ENCODE measurements at places on chromosomes 2 and 18.

DNA sequence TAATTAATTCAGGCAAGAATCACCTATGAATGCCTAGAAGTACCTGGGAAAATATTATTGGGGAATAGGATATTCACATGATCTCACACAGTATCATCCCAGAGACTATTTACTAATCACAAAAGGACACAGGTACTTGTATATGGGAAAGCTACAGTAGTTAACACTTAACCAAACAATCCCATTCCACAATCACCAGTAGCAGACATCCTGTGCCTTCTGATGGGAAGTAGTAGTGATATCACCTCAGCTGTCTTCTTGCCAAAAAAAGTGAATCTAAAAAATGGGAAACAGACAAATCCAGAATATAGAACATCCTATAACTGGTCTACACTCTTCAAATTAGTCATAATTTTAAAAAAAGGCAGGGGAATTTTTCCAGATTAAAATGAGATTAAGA is 75.6 kb upstream of the CCDC150 start:
- no peak for DNase-seq

- DNase-seq, result no peak
Observed at GRCh38 chr18:57461652-57462269, 26.6 kb downstream of the ONECUT2 start.

DNA sequence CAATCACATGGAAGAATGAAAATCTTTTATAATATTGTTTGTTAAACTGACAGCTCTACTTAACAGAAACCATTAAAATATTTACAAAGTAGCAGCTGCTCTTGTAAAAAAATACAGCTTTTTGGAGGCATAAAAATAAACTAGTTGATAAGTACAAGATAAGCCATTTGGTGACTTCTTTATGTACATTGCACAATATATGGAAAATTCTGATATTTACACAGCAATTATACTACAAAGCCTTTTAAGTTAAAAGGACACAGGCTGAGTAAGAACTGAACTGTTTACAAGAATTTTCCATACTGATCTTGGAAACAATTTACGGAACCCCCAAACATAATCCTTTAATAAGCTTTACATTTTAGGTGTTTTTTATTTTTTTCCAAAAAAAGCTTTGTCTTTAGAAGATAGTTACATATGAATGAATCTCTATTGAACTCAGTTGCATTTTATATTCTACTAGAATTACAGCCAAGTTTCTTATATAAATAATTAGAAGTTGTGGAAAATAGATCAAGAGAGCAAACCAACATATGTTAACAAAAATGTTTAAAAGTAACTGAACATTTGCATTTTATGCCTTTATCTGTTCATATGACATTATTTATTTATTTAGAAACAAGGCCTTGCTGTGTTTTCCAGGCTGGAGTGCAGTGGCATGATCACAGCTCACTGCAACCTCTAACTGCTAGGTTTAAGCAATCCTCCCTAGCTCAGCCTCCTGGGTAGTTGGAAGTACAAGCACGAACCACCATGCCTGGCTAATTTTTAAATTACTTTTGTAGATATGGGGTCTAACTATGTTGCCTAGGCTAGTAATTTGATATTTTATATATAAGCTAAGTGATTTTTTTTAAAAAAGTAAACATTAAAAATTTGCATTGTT is 142.5 kb downstream of the OTX1 start:
- DNase-seq, result no peak

DNA sequence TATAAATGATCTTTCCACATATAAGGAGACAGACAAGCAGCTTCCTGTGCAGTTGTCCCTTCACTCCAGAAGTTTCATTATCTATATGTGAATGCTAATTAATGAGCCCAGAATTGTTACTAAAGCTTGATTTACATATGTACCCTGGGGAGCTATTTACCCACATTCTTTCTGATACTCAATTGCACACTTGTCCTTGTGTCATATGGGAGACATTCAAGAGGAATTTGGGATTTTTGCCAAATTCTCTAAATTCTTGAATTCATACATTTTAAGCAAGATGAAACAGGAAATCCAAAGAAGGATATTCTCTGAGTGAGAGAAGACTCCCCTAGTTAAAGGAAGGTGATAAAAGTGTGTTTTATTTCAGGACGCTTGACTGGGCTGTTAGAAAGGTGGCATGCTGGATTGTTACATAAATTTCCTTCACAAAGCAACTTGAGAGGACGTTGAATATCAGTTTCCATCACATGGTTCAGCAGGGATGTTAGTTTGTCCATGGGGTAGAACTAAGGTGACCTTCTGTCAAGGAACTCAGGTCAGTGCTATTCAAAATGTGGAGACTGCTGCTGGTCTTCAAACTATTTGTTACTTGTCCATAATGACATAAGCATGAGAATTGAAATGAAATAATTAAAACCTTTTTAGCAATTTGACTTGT is 368.2 kb downstream of the IRS1 start:
- no peak for DNase-seq

DNA sequence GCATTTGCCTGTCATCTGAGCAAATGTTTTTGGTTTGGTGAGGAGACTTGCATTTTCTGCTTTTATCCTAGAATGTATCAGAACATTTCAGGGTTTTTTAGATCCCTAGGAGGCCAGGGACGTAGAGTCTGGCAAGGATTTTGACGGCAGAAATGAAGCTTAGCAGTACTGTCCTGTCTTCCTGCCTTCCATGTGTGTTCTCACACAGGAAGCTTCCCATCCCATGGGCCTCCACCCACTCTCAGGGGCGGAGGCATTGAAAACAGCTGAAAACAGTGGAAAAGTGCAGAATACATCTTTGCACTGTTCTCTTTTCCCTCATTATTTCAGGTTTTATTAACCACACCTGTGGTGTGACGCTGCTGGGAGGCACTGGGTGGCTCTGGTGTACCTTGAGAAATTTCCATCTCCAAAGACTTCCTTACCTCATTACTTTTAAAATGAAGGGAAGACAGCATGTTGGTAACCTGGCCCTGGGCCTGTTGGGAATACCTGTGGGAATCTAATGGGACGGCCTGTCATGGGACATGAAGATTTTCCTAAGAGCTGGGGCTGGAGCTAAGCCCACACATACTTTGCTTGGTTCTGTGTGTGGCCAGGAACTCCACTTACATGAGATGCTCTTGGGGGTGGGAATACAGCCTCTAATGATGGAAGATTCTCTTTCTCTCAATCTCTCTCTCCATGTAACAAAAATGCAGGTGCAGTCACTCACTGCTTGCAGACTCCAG is 20.5 kb downstream of the PCARE start:
- no peak for DNase-seq

DNA sequence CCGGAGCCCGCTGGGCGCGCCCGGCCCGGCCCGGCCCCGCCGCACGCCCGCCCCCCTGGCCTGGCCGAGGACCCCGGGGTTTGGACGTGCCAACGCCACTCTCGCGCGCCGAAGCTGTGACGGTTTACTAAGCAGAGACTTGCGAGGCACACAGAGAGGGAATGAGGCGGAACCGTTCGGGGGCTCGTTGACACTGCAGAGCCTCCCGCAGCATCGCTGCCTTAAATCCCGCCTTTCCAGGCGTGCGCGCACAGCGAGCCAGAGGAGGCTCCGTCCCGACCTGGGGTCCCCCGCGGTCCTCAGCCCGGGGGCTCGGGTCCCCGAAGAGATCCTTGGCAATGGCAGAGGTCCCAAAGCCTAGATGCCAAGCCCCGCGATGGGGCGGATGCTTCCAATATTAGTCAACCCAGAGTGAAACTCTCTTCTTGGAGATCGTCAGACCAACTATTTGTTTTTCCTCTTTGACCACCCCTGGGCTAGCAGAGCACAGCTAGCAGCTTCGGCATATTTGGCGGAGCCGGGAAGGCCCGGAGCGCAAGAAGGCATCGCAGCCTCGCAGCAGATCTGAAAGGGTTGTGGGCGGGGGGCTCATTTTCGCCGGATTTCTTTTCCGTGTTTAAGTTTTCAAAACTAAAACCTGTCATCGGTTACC is at the start of gene ZNF385B:
Gene ZNF385B (minus strand): TSS at position 197 of the 652 bp plus-strand sequence.
- no peak for DNase-seq

DNA sequence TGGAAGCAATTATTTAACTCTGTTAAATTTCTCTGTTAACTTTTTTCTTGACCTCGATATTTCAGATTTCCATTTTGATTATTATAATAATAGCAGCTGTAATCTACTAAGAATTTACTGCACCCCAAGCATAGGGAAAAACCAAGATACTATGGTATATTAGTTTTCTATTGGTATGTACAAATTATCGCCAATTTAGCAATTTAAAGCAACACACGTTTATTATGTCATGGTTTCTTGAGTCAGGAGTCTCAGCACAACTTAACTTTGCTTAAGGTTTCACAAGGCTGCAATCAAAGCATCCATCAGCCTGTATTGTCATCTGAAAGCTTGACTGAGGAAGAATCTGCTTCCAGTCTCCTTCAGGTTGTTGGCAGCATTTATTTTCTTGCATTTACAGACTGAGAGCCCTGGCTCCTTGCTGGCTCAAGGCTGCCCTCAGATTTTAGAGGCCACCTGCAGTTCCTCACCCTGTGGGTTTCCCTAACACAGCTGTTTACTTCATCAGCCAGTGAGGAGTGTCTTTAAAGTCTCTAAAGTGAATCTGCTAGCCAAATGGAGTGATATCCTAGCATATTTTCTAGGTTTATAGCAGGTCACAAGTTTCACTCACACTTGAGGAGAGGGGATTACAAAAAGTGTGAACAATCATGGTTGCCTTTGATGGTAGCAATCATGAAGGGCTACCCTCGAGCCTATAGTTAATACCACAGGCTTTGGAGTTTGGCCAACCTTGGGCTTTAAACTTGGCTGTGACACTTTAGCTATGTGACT is 4.4 kb upstream of the VPS54 start:
- no peak for DNase-seq

GRCh38 chr2:74530239-74531187 is 780 bp downstream of the HTRA2 start:
- DNase-seq, result peak; percentile 45

DNA sequence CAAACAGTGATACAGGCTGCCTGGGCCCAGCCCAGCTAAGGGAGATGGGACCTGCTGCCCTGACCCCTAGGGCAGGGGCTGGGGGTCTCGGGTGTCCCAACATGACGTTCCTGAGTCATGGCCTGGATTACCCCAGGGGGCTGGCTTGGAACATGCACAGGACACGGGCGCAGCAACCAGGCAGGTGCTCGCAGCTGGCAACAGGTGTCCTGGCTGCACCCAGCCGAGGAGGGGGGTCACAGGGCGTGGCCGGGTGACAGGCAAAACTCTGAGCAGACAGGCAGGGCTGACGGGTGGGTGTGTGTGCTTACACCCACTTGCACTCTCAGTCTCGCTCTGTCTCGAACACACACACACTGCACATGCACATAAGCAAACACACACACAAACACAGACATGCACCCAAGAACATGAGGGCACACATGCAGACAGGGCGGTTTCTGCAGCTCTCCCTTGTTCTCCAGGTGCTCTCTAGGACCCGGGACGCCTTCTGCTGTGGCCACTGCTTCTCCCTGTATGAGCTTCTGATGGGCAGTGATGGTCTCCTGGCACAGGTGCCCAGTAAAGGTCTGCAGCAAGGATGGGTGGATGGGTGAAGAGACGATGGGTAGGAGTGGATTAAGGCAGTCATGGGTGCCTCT is 33.7 kb upstream of the TAF1B start:
- no peak for DNase-seq

GRCh38 chr18:78323453-78324197 is 656.0 kb upstream of the SALL3 start:
- no peak for DNase-seq

DNA sequence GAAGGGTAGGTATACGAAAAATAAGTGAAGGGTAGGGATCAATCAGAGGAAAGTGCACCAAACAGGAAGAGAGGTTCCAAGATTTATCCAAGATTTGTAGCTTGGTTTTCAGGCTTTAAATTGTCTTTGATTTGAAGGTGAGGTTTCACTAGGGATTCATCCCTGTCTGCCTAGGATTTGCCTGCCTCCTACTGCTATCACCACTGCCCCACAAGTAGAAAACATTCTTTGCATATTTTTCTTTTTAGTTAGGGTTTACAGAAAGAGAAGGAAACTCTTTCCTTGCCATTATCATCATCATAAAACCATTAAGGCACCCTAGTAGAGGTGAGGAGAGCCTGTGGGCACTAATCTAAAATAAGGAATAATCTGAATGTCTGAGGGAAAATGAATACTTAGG is 45.8 kb upstream of the TANC1 start:
- DNase-seq, result no peak

DNA sequence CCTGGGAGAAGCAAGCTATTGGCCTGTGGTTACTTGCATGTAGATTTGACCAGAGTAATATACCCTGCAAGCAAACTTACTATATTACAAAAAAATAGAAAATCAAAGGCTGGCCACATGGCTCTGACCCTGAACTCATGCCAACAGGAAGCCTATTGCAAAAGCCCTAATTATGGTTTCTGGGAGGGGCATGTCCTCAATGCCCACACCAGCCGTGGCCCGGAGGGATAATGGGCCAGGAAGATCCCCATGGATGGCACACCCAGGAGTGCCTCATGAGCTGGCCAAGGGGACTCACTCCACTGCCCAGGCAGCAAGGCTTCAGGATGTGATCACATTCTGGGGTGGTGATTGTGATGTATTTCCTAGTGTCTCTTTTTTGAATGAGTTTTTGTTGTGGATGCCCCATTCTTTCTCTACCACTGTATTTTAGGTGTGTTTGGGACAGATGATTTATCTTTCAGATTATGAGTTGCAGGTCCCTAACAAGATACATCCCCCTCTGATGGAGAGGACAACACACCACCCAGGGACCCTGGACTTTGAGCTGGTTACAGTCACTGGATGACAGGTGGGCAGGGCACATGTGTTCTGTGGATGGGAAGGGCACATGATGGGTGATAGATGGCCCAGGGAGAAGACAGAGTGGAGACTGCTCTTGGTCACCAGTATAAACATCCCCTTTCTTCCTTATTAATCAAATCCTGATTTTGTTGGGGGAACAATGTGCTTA is 18.7 kb upstream of the TFCP2L1 start:
- DNase-seq, result no peak

- no peak for DNase-seq
Observed at GRCh38 chr18:37395138-37395537, 170.5 kb downstream of the CELF4 start.
